ENCODE measurements at places on chromosomes 2 and 18.

DNA sequence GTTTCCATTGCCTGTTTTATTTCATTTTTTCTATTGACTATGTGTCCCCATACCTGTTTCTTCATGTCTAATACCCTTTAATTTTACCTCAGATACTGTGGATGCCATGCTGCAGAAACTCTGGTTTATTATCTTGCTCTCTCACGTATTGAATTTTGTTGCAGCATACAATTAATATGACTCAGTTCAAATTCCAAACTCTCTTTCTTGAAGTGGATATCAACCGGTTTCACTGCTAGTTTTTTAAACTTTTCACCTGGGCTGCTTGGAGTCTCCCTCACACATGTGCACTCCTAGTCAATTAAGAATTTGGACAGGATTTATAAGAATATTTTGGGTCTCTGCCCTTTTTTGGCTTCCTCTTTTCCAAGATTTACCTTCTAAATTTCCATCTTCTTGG lies 70.6 kb upstream of the CAPN13 start:
- DNase-seq, result no peak

- DNase-seq, result no peak
Observed at GRCh38 chr2:127220768-127221527, 849 bp upstream of the CYP27C1 start.

DNA sequence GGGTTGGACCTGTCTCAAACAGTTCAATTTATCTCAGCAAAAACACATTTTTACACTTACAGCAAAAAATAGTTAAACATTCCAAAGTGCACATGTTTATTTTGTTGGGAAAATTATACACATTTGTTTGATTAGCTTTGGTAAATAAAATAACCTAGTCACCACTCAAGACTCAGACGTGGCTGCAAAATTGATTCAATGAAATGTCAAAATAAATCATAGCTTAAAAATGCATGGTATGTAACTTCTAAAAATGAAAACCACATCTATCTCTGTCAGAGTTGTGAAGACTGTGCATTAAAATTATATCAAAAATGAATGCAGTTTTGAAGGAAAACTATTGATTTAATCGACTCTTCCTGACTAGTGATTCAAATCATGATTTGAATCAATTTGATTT lies 56.7 kb downstream of the GALNT14 start:
- DNase-seq, result no peak

DNA sequence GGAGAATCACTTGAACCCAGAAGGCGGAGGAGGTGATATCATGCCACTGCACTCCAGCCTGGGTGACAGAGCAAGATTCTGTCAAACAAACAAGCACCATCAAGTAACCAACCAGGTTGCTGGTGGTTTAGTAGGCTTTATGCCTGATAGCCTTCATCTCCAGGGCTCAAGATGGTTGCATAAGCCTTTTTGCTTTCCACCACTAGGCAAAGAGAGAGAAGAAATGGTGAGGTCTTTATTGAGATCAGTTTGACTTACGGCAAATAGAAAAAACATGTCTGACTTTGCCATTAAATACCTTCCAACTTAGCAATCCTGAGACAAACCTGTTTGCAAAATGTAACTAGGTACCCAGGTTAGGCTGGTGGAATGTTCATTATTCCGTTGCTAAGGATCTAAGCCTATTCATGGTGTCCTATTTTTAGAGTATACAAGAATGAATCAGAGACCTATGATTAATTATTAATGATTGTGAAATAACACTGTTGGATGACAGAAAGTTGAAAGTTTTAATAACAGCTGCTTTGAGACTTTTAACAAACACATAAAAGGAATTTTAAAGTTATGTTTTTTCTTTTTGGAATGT lies 53.5 kb upstream of the SLC38A11 start:
- no peak for DNase-seq

- DNase-seq, result no peak
Observed at GRCh38 chr2:192162392-192163042, 32.2 kb downstream of the TMEFF2 start.

- no peak for DNase-seq
Observed at GRCh38 chr2:8378016-8378810, 303.6 kb upstream of the ID2 start.

GRCh38 chr2:37851828-37852584 lies 73.1 kb upstream of the RMDN2 start:
- no peak for DNase-seq

- no peak for DNase-seq
Observed at GRCh38 chr2:128535953-128536352, 217.3 kb upstream of the HS6ST1 start.

DNA sequence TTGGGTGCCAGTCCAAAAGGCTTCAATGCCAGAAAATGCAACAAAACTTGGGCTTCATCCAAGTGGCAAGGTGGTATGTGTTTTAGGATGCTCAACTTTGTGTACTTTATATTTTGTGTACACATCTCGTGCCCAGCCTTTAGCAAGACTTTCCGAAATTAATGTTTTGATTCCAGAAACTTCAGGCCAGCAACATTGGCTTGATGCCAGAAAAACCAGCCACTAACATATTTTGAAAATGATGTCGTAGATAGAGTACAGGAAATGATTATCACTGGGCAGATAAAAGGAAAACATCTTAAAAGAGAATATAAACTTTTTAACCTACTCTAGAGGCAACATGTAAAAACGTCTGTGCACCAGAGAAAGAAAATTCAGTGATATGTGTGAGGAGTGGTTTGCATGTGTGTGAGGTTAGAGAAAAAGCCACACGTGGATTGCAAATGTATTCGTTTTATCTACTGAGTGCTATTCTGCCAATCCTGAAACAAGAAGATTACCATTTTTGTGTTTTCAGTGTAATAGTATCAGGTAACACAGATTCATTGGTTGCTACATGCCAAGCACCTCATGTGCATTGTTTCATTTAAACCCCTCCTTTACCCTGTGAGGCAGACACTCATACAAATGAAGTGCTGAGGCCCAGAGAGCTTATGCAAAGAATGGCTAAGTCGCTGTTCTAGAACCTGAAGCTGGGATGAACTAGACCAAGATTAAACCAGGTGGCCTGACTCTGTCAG lies 264.8 kb downstream of the C1D start:
- DNase-seq, result no peak

GRCh38 chr2:163878718-163879117 lies 142.9 kb upstream of the FIGN start:
- no peak for DNase-seq
